ENCODE measurements at places on chromosomes 2 and 18.

DNA sequence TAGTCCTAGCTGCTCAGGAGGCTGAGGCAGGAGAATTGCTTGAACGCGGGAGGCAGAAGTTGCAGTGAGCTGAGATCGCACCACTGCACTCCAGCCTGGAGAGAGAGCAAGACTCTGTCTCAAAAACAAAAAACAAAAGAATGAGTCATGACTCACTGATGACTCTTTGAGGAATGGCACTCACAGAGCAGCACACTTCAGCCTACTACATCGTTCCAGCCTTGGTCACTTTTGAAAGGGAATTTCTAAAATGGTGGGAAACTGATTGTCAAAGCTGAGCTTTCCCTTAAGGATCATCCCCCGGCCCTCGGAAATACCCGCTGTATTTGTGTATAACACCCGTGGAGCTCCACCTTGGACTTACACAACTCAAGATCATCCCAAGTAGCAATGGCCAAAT lies 217.3 kb upstream of the HS6ST1 start:
- no peak for DNase-seq

GRCh38 chr2:25131567-25132298 lies 36.6 kb downstream of the POMC start:
- DNase-seq, result peak; percentile 6

- no peak for DNase-seq
These were observed 62.4 kb upstream of the XIRP2 start for GRCh38 chr2:166825914-166826313.

DNA sequence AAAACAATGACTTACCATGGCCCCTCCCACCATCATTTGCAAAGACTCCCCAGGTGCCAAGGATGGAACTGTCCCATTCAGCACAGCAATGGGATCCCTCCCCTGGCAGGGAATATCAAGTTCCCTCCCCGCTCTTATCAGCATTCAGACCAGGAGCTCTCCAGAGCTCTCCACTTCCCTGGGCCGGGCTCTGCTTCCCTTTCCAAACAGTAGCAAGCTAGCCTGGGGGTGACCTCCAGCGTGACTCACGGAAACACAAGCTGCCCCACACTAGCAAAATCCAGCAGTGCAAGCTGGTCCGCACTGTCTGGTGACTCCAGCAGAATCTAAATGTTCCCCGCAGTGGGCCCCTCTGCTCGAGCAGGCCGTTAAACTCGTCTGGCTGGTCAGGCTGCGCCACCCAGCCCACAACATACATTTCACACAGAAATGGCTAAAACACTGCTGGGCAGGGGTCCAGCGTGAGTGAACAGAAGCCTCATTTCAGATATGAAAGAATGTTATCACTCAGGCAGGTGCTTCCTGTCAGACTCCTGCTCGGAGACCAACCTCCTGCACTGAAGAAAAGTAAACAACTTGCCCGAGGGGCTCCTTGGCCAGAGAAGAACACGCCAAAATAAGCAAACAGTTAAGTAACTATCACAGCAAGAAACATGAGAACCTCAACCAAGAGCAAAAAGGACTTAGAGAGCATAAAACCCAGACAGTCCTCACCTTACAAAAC lies 33.9 kb downstream of the STAT1 start:
- DNase-seq, result no peak

GRCh38 chr2:233142355-233142897 lies 82.3 kb downstream of the INPP5D start:
- DNase-seq, result peak; percentile 82

DNA sequence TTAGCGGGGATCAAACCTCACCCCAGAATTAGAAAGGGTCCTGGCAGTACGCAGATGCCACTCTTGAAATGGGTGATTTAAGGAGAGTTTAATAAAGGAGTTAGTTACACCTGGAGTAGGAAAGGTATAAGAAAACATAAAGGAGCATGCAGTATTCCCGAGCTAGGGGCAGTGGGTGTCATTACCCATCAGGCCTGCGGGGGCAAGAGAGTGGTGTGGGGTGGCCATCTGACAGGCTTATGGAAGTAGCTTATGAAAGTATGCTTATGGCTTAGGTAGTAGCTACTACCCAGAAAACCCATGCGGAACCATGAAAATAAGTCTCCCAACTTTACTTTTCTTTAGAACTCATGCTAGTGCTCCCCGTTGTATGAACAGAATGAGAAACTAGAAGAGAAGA lies 568.9 kb upstream of the ACVR2A start:
- no peak for DNase-seq

DNA sequence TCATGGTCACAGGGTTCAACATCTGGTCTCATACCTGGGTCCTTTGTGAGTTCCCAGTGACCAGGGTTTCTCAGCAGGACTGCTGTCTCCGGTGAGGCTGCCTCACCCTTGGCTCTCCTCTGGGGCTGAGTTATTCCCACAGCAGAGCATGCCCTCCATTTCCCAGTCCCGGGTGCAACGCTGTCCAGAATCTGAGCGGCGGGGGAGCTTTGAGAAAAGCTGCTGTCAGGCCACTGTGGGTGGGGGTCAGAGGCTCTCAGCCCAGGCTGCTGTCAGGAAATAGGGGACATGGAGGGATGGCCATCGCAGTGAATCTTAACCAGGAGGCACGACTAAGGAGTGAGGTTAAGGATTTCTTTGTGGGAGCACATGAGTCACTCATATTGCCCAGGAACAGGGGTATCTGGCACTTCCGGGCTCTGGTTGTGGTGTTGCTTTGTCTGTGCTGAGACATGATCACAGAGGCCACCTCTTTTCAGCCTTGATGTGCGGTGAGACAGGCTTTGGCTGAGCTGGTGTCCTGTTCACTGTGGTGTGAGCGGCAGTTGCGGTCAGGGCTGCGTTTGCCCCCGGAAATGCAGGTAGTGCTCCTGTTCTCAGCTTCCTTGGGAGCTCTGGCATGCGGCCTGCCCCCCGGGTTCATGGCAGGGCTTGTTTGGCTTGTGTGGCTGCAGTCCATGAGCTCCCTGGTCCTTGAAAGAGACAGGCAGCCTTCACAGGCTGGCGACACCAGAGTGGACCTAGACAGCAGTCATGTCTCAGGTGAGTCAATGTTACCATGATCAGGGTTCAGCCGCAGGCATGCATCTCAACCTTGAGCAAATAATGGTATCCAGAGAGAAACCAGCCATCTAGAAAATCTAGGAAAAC lies 310.7 kb upstream of the MYT1L start:
- no peak for DNase-seq

DNA sequence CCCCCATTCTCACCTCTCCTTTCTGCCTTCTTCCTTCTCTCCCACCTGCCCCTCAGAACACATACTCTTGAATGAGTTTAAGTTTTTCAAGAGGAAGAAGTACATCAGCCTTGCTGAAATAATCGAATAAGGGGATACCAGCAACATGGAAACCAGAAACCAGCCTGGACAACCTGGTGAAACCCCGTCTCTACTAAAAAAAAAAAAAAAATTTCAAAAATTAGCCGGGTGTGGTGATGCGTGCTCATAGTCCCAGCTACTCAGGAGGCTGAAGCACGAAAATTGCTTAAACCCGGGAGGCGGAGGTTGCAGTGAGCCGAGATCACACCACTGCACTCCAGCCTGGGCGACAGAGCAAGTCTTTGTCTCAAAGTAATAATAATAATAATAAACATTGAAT lies 75.0 kb upstream of the SLC1A4 start:
- DNase-seq, result no peak

GRCh38 chr18:58213440-58213839 lies 169.4 kb downstream of the NEDD4L start:
- DNase-seq, result no peak

GRCh38 chr2:65430603-65431420 lies 1.6 kb downstream of the SPRED2 start:
- peak; percentile 71 for DNase-seq

GRCh38 chr2:171522788-171523087 lies 464 bp downstream of the CYBRD1 start:
- no peak for DNase-seq

DNA sequence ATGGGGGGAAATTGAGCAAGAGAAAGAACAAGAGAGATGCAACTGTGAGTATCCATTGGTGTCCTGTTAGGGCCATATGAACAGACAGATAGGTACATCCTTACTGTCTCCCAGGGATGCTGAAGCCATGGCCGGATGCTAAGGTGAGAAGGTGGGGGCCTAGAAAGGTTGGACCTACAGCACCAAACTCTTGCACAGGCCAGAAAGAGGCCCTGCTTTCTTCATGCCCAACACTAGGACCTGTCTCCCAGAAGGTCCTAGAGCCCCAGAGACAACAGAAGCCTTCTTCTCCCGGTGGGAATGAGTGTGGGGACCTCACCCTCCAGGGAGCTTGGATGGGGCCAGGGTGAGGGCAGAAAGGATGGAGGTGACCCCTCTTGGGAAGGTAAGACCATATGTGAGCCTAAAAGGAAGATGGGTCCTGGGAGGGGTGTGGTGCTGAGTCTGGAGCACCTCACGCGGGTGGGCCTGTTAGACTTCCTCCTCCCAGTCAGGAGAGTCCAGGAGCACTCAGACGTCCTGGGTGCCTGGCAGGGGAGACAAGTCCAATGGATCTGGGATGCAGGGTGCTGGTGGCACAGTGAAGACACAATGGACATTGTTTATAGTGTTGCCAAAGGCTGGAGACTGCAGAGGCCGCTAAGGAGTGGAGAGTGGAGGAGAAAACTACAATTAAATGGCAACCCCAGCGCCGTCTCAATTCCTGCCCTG lies 265.3 kb downstream of the CYP26B1 start:
- DNase-seq, result no peak

- DNase-seq, result no peak
These were observed 108.6 kb downstream of the COMMD1 start for GRCh38 chr2:62014102-62014501.

DNA sequence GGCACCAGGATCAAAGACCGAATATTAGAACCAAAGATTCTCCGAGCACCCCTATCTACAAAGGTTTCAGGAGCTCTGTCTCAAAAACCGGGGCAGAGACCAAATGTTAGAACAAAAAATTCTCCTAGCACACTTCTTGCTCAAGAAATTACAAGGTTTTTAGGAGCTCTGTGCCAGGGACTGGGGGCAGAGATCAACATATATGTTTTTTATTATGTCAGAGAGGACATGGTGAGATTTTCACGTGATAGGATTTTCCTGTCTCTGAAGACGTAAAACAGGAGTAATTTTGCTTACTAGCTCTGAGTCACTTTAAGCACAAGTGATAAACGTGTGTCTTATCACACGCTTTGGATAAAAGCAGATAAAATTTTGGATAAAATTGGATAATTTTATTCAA lies 34.8 kb upstream of the ODC1 start:
- DNase-seq, result no peak

DNA sequence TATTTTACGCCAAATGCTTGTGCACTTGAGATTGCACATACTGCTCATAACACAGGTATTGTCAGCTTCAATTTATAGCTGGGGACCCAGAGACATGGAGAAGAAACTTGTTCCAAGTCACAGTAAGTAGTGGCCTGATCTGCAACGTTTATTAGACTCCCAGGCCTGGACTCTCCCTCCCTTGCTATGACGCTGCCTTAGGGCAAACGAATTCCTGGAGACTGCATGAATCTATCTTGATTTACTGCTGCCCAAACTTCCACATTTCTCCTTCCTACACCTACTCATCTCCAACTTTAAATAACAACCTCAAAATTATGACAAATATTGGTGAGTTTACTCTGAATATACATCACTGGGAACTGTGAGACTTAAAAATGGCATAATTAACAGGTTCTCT lies 145.1 kb upstream of the CCDC195 start:
- no peak for DNase-seq

DNA sequence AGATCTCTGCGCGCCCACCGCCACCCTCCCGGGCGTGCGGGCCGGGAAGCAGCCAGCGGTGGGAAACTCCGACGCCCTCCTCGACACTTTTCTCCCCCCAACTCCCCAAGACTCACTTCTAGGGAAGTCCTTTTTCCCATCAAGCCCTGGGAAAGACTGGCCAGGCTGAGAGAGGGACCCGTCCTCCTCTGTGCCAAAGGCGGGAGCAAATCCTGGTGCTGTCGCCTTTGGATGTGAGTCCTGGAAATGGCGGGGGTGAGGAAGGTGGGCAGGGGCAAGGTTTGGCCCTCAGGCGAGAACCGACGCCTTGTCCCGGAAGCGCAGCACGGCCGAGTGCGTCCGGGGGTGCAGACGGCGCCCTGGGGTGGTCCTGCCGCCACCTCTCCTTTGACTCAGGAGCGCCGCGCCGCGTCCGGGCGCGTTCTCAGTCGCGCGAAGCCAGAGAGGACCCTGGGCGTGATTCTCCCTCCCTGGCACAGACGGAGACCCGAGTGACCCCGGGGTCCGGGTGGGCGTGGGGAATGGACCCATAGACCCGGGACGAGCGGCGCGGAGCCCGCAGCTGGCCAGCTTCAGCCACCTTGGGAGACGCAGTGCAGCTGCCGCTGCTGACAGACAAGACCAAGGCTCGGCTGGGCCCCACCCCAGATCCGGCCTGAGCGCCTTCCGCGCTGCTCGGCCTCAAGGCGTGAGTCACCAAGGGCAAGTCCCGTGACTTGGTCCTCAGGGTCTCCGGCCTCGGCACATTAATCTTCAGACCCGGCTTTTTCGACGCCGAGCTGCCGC lies 3.5 kb upstream of the LBX2 start:
- peak; percentile 67 for DNase-seq

All from stimulated activated naive CD8-positive, alpha-beta T cell treated with anti-CD3 and anti-CD28 coated beads, Interleukin-15, amount 100 ng/mL, for 72 hours (primary cell).